ENCODE measurements at places on chromosomes 4 and X.

- no peak for DNase-seq
Measured at GRCh38 chr4:83618991-83619645, 83.2 kb downstream of the GPAT3 start.

GRCh38 chrX:150627957-150628356 is 59.5 kb downstream of the MTM1 start:
- no peak for DNase-seq

- DNase-seq, result no peak
Measured at GRCh38 chrX:1564750-1565683, 26.4 kb upstream of the AKAP17A start.

GRCh38 chr4:177265729-177266128 is 43.9 kb upstream of the NEIL3 start:
- DNase-seq, result no peak

DNA sequence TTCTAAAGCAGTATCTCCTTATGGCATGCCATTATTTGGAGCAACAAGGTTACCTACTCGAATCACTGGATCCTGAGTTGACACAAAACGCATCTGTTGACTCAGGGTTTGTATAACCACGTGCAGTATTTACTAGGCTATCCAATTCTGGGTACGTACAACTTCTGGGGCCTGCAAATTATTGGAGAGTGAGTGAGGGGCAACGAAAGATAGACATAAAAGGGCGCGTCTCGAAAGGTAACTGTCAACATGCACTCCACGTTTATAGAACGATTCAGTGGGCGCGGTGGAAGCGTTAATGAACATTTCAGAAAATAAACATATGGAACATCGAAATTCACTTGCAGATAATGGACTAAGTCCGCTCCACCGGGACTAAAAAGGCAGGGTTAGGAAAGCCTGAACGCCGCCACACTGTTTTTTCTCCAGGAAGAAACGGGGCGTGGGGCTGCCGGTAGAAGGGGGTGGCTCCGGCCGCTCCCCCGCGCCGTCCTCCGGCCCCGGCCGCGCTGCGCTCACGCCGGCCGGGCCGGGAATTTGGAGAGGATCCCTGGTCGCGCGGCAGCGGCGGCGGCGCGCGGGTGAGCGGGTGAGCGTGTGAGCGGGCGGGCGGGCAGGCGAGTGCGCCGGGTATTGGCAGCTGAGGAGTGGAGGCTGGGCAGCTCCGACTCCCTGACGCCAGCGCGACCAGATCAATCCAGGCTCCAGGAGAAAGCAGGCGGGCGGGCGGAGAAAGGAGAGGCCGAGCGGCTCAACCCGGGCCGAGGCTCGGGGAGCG is at the start of gene SMAD1:
TSS of gene SMAD1 (plus strand) at position 690 of the 778 bp plus-strand sequence. CDS start 32,761 bp downstream, outside the sequence.
- peak; percentile 63 for DNase-seq

DNA sequence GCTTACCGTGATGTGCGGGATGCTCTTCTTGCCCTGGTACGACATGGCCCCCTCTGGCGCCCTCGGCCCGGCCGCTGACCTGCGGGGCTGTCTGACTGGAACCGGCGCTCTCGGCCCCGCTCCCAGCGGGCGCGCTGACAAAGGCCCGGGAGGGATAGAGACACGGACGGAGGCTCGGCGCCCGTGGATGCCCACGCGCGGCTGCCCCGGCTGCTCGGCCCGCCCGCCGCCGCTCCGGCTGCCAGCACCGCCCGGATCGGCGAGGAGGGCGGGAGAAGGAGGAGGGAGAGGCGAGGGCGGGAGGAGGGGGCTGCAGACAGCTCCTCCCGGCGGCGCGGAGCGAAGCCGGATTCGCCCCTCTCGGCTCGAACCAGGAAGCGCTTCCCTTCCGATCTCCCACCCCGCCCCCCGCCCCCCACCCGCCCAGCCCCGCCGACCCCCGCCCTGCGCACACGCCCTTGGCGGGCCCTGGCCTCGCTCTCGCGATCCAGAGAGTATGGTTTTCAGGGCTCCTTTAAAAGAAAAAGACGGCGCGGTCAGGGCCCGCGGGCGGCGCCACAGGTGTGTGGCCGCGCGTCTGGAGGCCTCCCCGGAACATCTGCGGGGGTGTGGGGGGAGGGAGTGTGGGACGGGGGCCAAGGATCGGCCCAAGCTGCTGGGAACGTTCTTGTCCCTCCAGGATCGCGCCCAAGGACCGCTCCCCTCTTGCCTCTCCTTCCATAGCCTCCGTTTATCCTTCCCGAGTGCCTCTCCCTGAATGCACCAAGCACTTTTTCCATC is 4.5 kb downstream of the CRMP1 start:
- DNase-seq, result no peak

DNA sequence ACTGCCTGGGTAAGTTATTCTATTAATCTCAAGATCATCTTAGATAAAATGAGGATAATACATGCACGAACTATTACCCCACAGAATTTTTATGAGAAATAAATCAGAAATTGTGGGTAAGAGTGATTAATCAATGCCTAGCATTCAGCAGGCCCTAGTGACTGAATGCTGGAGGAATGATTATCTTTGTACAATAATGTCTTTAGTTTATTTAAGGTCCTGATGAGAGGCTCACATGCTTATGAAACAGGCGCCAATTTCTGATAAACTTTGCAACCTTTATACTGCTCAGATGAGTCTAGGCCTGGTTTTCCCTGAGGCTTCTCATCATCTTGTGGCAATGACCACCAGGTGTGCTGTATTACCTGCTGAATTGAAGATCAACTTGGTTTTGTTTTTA is 27.8 kb upstream of the BMP2K start:
- DNase-seq, result no peak

GRCh38 chr4:155809835-155810234 is 51.0 kb downstream of the GUCY1B1 start:
- peak; percentile 21 for DNase-seq

GRCh38 chr4:19380600-19380999 is 871.1 kb upstream of the SLIT2 start:
- DNase-seq, result no peak

DNA sequence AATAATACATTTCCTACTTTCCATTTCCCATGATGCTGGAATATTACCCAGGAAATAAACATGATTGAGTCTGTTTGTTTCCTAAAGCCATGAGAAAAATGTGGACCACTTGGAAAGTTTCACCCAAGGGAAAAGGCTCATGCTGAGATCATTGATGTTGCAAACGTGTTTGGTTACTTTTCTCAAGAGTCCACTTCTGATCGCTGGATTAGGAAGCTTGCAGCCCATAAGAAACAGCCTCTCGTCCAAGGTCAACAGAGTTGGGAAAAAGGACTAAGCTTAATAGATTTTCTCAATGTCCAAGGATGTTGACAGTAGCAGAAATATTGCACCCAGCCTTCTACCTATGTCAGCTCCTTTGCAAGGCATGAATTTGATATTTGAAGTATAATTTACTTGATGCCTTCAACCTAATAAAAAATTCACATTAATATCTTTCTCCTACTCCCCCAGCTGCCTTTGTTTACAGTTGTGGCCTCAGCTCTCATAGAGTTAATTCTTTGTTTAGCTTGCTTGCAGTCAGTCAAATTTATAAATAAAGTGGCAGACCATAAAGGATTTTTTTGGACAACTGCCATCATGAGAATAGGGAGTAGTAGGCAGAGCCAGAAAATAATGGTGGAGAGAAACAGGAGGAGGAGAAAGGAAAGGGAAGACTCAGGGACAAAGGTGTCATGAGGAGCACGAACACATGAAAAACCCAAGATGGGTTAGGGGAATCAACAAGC is 65.6 kb upstream of the BLTP1 start:
- no peak for DNase-seq

- no peak for DNase-seq
Measured at GRCh38 chrX:109635146-109635545, 10.2 kb upstream of the KCNE5 start.
